ENCODE measurements at places on chromosomes 12 and 14.

DNA sequence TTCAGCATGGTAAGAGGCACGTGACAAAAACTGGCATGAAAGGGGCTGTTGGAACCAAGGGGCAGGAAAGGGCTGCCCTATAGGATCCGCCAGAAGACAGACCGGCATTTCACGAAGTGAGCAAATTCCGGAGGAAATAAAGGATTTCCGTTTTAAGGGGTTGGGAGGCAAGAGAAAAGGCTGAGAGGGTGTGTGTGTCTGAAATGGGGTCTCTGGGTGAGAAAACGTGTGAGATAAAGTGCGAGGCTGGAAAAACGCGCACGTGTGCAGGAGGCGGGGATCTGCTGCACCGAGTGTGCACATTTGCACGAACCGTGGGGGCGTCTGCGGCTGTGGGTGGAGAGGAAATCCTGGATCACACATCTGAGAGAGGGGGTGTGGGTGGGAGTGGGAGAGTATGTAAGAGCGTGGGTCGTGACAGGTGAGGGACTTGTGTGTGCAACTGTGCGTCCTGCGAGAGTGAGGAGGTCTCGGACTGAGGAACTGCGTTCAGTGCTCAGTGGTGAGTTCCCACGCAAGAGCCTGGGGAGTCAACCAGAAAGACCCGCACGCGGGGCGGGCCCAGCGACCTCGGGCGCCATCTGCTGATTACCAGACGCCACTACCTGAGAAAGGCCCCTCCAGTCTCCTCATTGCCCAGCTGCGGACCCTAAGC is 37.0 kb upstream of the P2RX7 start:
- DNase-seq: peak; percentile 13

DNA sequence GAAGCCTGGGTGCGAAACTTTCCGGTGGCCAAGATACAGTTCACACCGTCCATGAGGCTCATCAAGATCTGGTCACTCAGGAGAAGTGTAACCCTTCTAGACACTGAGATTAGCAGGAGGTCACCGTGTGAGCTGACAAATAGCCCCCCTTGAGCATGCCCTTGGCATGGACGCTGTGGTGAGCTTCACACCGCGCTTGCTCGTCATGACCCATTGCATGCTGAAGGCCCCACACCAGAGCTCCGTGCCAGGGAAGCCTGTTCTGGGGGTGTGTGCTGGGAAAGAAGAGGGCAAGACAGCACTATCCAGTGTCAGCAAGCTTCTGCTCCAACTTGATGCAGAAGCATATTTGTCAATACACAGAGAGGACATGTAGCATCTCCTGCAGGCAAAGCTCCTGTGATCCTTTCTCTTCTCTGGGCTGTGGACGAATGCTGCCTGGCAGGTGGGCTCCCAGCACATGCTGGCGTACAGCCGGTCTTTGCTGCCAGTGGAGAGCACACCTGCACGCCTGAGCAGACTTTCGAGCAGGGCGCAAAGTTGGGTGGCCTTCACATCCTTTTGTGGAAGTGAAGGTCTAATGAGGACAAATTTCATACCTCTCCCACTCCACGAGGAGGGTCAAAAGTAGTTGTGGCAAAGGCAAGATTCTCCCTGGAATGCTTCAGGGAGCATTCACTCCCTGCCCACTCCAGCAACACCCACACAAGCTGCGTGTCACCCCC is 126.9 kb upstream of the FKBP4 start:
- no peak for DNase-seq

GRCh38 chr12:118064608-118065007 is 3.6 kb upstream of the WSB2 start:
- no peak for DNase-seq

DNA sequence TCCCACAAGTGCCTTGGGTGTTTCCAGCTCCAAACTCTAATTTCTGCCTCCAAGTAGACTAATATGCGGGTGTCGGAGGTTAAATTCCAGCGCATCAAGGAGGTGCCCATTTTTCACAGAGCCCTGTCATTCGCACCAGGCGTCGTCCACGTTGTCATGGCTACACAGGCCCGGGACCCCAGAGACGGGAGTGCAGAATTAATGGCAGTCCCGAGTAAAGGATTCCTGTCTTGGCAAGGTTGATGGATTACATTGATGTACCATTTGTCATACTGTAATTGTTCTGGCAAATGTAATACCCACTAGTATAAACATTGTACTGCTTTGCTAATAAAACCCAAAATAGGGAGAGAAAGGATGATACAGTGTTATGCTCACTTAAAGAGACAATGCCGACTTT is 222.9 kb upstream of the MYL2 start:
- DNase-seq: no peak

DNA sequence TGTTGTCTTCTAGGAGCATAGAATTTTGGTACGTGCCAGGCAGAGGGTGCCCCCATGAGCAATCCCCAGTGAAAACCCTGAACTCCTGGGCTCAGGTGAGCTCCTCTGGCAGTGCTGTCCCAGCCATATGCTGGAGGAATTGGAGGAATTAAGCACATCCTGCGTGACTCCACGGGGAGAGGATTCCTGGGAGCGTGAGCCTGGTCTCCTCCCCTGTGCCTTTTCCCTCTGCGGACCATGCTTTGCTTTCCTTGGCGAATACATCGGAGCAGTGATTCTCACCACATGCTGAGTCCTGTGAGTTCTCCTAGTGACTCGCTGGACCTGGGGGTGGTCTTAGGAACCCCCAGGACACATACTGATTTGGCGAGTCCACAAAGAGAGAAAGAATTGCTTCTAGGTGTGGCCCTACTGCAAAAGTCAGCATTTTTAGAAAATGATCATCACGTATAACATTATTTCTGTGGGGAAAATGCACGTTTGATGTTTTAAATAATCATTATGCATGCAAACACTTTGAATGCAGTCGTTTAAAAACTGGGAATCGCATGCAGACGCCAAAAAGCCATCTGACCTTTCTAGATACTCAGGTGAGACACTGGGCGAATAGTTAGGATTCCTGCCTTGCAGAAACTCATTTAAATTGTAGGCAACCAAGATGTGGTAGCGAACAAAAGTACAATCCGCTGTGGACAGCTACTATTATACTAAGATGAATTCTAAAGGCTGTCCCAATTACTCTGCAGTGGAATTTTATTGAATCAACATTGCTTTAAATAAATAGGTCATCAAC is 370.9 kb downstream of the TMEM132D start:
- no peak for DNase-seq

GRCh38 chr12:74170645-74171477 is 366.8 kb upstream of the ATXN7L3B start:
- no peak for DNase-seq

- DNase-seq: no peak
These were observed 156.1 kb downstream of the ZNF664 start for GRCh38 chr12:124129132-124129531.

- DNase-seq: no peak
These were observed 37.7 kb downstream of the ADAM21 start for GRCh38 chr14:70489579-70490200.

- no peak for DNase-seq
These were observed 128.4 kb downstream of the FOXA1 start for GRCh38 chr14:37466623-37467088.

DNA sequence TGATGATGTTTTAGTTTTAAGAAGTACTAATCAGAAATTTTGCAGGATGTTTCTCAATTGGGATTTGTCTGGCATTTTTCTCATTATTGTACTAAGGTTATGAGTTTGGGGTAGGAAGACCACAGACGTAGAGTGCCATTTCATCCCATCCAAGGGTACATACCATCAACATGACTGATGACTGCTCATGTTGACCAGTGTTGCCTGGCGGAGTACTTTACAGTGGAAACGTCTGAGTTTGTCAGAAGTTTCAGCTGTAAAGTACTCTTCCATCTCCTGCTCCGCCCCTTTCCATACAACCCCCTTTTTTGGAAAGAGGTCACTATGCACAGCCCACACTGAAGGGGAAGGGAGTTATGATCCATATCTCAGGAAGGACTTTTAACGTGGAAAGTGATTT is 74.2 kb downstream of the RCOR1 start:
- DNase-seq: no peak

- DNase-seq: no peak
These were observed 216.6 kb downstream of the PTPRO start for GRCh38 chr12:15538881-15539280.
